ENCODE measurements at places on chromosomes 4 and X.

DNA sequence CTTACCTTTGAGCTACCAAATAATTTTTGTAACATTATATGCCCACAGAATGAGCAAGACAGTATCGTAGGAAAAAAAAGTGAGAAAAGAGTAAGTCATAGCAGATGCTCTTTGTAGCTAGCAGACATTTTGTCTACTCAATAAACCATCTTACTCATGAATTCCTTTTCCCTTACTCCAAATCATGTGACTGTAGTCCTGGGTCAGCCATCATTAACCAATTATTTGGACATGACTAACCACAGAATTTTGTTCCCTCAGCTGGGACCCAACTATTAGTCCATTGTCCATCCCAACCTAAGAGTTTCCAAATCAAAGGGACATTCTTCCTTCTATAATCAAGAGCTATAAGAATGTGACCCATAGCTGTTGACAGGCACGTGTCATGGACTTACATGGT is 11.4 kb downstream of the UBE2D3 start:
- no peak for DNase-seq

DNA sequence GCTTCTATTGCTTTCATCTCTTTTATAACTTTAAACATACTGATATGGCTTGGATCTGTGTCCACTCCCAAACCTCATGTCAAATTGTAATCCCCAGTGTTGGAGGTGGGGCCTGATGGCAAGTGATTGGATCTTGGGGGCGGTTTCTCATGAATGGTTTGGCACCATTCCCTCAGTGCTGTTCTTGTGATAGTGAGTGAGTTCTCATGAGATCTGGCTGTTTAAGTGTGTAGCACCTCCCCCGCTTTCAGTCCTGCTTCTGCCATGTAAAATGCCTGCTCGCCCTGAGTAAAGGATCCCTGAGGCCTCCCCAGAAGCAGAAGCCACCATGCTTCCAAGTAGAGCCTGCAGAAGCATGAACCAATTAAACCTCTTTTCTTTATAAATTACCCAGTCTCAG is 17.7 kb downstream of the MND1 start:
- no peak for DNase-seq

DNA sequence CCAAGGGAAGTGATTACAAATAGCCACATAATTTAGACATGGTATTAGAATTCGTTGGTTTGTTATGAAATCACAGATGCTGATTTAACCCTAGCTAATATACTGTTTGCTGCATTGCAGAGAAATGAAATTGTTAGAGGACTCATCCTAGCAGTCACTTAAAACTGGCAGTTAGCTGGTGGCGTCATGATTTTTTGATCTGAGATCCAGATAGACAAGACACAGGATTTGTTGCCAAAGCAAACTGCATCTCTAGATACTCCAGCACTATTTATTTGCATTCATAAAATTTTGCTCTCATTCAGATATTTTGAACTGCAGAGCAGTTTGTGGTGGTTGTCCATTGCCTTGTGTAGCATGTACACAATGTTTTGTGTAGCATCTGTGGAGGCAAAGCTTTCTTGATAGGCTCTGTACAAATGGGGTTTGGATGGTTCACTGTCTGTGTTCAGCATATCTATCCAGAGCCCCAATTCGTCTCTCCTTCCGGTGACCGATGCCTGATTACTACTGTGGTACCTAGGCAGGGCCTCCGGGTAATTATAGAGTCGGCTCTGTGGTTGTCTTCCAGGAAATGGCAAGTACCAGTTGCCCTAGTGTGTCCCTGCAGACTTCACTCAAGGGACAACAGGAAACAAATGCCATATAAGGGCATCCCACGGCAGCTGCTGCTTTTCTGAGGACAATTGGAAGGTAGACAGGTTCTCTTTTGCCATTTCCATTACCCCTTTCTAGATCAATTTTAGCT is 30.1 kb upstream of the SPARCL1 start:
- DNase-seq = no peak

- DNase-seq = no peak
Observed at GRCh38 chrX:31293409-31293808, 221.6 kb upstream of the FTHL17 start.

DNA sequence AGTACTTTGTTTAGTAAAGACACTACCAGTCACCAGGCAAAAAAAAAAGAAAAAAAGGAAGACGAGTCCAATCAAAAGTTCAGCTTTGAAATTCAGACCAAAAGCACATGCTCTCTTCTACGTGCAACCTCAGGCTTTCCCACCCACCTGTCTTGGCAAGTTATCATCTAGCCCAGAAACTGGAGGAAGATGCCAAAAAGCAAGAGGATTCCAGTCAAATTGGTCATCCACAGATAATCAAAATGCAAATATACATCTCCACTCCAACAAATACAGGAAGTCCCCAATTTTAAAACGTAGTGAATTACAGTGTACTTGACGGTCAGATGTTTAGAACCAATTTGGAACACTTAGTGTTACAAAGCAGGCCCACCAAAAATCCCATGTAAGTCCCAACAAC is 96.5 kb downstream of the PALLD start:
- DNase-seq = no peak

Data from stimulated activated CD4-positive, alpha-beta T cell treated with anti-CD3 and anti-CD28 coated beads, Interleukin-1b, Interleukin-23, amount 100 ng/mL, for 1 hour (primary cell).